ENCODE measurements at places on chromosomes 11 and 22.

- no peak for DNase-seq
These were observed 16.1 kb downstream of the LRP5 start for GRCh38 chr11:68328374-68329091.

DNA sequence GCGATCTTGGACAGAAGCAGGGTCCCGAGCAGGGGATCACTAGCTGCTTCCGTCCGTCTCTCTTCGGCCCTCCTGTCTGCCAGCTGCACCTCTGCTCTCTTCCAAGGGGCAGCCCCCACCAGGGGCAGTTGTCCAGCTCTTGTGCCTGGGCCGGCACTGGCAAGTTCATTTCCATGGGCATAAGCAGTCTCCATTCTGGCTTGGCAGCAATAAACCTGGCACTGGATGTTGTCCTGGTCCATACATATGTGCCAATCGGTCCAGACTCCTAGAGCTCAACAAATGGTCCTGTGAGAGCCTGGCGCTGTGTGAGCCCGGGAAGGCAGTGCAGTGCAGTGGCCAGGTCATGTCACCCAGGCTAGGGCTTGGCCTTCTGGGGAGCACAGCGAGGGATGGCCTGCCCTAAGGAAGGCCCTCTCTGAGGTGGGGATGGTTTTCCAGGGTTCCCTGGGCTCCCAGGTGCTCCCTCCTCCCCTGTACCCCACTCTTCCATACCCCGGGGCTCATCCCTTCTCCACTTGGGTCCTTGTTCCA, 60.4 kb downstream of the RPS6KA4 start:
- no peak for DNase-seq

- DNase-seq = no peak
These were observed 117.3 kb upstream of the PLET1 start for GRCh38 chr11:112377946-112378345.

GRCh38 chr22:45932071-45932470, 44.9 kb downstream of the WNT7B start:
- no peak for DNase-seq

Measured in Panc1 (cell line).